Stimulated activated CD4-positive, alpha-beta T cell treated with anti-CD3 and anti-CD28 coated beads, Interleukin-15, amount 100 ng/mL, for 48 hours (primary cell): ENCODE measurements at places on chromosomes 4 and X.
A peak's percentile ranks its signal among the peaks of the same experiment; 100 is the strongest.

GRCh38 chr4:100360211-100360610 lies 157.6 kb downstream of the EMCN start:
- no peak for DNase-seq

DNA sequence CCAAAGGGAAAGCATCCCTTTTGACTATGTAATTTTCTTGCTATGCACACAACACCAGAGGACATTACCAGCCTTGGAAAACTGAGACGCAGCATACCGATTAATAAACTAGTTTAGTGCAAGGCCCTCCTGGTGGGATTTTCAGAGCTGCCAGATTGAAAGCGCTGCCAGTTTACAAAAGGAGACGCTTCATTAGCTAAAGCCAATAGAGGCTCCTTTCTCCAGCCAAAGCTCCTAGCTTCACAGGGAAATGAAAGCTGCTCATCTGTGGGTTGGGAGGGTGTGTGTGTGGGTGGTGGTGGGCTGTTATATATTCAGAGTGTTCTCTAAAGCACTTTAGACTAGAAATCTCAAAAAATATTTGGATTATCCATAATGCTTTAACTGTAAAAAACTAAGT lies 32.4 kb downstream of the SPANXN4 start:
- DNase-seq = no peak

DNA sequence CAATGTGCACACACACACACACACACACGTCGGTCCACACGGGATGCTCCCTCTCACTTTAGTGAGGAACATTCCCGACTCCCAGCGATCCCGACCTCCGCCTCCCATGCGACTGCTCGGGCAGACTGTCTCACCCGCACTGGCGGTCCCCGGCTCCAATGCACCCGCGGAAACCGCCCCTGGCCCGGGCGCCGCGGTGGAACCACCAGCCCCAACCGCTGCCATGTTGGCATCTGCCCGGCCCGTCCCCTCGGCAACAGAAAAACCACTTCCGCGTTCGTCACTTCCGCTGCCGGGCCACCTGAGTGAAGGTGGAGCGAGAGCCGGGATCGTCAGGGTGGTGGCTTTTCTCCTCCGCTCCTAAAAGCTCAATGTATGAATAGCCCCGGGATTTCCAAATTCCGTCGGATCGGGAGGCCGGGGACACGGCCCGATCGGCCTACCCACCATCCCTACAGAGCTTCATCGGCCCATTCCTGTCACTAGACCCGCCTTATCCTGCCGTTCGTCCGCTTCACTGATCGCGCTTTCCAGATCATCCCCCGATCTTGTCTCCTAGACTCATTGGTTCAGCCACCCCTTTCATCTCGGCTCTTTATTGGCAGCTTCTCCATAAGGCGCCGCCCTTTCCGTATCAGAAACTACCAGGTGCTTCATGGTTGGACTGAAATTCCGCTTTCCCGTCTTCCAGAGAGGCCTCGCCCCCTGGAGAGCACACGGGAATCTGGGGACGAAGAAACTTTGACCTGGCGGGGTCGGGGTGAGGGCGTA lies at the start of gene SLC35A2:
Gene SLC35A2 (minus strand): TSS at position 235 of the 771 bp plus-strand sequence. CDS start 10 bp downstream, at position 225.
- peak; percentile 80 for DNase-seq

DNA sequence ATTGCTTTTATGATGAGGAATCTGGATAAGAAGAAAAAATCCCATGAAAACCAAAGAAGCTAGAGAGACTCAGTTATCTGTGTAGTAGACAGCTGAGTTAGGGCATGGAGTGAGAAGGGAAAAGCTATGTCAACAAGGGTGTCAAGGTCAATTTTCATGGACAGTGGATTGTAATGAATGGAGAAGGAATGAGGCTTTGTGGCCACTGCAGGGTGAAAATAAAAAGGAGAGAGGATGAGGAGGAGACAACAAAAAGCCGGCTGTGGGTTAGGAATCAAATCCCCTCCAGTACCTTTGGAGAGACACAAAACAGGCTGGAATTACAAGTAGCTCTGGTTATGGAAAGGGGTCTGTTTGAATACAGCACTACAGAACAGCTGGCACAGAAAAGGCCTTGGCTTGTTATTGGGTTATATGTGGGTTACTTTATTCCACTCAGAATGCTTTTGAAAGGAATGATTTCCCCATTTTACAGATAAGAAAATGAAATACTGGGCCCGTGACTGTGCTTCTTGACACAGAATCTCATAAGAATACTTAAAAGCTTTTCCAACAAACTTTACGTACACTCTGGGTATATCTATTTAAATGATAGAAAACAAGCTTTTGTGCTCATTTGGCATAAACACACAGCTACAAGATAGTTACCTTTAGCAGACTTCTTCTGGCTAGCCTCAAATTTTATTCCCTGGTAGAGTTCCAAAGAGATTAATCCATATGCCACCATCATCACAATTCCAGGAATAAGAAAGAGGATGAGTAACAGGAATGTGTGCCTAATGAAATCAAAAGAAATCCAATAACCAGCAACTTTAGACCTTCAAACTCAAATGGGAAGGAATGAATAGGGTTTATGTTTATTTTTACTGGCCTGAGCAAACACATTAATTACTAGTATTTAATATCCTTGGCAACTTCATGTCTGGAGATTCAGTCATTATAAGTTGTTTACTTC lies 7.5 kb downstream of the CCKAR start:
- no peak for DNase-seq

DNA sequence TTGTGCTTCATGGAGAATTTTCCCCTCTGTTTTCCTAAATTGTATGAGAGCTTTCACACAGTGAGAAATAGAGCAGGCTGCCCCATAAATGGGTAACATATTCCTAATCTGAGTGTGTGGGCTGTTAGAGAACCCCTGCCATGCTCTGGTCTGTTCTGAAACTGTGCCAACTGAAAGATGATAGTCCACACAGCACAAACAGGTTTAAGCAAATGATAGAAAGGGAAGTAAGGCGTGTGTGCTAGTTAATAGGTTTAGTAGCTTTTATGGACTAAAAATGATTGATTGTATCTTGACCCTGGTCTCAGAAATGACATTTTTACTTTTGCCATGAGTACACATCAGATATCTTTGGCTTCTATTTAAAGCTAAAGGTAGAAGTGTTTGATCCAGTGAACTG lies 106.2 kb downstream of the PRRG1 start:
- DNase-seq = no peak

DNA sequence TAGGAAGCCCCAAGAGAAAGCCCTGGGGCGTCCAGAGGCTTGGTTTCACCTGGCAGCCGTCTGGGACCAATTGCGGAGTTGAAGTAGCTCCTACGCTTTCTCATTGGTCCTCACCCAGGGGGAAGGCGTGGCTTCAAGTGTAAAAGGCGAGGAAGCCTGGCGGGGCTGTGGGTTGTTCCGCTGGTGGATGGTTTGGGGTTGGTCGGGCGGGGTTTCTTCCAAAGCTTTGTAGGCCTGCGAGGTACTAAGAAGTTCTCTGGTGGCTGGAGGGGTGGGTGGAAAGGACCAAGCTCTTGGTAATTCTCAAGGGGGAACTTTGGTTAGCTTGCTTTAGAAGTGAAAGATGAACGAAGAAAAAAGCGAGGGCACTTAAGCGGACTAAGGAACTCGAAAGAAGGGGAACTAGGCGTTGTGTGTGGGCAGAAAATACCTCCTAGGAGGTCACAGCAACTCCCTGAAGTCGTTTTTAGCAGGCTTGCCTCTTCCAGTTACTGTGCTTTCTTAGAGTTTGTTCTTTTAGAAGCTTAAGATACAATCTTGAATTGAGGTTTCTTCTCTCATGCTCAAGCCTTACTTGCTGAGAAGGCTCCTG lies 36.6 kb downstream of the CCNG2 start:
- peak; percentile 75 for DNase-seq

DNA sequence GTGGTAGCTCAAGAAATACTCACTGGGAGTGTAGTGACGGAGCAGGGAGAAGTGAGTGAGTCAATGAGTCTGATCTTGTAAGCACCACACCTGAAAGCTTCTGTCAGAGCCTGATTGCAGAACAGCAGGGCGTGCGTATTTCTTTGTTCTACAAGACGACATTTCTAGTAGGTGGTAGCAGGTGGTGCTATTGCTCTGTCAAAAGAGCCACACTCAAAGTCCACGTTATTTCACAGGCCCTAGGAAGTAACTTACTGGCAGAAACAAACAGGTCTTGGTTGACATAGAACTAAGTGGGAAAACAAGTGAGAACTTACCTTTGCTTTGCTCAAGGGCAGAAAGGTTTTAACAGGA lies 46.4 kb upstream of the SPRY1 start:
- no peak for DNase-seq
